ENCODE measurements at places on chromosomes 1 and 21.

GRCh38 chr1:214276786-214277185, 4.2 kb upstream of the SMYD2 start:
- no peak for DNase-seq

- no peak for DNase-seq
These were observed at the start of gene DIO1 for GRCh38 chr1:53893999-53894636. TSS of gene DIO1 (plus strand) at chr1:53894187. CDS start at chr1:53894211, 24 bp downstream.

- DNase-seq = no peak
These were observed 88.9 kb downstream of the XPR1 start for GRCh38 chr1:180720753-180721152.

GRCh38 chr1:88956003-88956402, 36.4 kb downstream of the KYAT3 start:
- no peak for DNase-seq

DNA sequence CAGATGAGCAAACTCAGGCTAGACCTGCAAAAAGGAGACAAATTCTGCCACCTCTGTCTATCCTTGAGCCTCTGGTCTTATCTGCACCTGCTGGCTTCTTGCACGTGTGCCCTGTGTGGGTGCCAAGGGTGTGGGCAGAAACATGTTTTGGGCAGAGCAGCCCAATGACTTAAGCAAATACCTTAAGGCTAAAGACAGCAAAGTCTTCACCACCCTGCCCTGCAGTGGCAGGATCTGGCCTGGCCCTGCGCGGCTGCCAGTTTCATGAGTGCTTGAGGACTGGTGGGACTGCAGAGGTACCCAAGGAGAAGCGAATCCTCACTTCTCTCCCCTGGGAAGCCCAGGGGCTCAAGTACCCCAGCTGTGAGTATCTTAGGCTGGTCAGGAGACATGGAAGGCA, 3.8 kb upstream of the SLC26A9 start:
- no peak for DNase-seq
